ENCODE measurements at places on chromosomes 13 and 19.

DNA sequence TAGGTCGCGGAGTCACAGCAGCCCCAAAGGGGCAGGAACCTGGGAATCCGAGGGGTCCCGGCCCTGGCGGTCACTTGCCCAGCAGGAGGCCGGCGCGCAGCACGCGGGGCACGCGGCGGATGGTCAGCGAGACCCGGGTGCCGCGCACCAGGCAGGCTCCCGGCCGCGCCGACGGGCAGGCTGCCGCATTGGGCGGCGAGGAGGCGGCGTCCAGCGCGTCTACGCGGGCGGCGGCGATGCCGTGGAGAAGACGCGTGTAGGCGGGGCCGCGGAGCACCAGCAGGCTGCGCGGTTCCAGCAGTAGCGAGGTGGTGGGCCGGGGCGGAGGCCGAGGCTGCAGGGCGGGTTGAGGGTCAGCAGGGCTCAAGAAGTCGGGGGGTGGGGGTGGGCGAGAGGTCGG lies 607 bp upstream of the SYNE4 start:
- DNase-seq, result peak; percentile 41

- DNase-seq, result no peak
Observed at GRCh38 chr13:114118511-114119123, 13.8 kb downstream of the RASA3 start.

DNA sequence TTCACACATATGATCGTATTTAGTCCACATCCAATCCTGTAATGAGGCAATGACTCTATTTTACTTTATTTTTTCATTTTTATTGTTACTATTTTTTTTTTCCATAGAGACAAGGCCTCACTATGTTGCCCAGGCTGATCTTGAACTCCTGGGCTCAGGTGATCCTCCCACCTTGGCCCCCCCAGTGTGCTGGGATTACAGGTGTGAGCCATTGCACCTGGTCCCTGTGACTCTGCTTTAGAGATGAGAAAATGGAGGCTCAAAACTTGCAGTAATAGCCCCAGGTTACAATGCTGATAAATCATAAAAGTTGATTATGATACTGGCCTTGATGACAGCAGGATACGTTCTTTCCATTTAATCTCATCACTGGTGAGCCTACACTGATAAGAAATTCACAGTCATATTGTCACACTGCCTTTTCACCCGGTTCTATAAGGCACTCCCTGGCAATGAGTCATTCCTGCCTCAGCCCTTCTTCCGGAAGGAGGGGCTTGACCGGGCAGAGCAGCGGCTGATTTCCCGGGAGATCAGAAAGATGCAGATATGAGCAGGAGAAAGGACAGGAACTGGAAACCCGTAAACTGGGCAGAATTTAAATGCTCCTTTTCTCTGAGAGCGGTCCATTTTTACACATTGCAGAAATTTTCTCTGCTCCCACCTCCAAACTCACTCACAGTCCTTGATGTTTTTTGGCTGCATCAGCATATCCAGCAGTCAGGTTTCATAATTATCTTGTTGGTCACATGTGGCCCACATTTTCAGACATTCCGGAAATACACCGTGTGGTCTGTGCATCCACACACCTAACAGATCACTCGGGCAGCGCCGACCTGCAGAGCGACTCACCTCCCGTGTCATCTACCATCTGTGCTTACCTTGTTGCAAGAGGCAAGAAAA lies 616.4 kb downstream of the EFNB2 start:
- DNase-seq, result no peak

DNA sequence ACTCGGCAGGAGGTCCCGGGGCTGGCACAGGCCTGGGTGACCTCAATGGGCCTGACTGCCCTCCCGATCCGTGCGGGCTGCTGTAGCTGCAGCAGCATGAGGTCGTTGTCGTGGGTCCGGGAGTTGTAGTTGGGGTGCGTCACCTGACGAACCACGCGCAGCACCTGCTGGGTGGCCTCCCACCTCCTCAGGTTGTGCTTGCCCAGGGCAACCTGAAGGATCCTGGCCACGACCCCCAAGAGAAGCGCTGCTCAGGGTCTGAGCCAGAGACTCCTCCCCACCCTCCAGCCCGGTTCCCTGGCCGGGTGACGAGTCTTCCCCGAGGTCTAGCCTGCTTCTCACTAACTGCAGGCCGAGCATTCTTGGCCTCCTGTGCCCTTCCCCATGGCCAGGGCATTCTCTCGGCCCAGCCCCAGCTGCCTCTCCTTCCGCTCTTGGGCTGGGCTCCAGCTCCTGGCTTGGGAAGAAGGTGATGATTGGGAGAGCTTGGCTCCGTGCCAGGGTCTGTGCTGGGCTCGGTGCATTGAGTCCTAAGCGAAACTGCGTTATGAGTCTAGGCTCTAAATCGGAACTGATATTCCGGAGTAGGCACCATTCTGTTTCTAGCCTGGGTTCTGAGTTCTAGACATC lies 3.1 kb downstream of the KLK14 start:
- peak; percentile 50 for DNase-seq

- no peak for DNase-seq
Observed at GRCh38 chr19:52622261-52622660, 15.9 kb downstream of the ZNF83 start.

DNA sequence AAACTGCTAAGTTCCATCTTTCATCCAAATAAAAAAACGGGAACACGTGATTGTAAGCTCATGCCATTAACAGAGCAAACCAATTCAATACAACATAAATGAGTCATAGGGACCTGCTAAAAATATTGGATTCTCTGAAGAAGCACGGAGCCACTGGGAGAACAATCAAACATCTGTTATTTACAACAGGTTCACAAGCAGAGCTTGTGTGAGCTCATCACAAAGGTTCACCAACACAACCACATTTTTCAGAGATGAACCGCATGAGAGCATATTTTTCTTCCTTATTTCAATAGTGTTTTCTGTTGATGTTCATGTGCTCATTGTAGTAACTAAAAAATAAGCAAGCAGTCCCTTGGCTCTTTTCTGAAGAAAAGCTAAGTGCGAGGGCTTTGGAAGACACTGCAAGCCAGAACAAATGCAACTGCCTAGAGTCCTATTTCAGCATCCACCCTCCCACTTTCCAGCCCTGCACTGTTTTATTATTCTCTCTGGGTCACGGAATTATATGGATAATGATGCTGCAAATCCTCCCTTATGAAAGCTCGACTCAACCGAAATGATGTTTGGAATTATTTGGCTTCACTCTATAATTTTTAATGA lies 545.8 kb downstream of the LIG4 start:
- DNase-seq, result no peak

DNA sequence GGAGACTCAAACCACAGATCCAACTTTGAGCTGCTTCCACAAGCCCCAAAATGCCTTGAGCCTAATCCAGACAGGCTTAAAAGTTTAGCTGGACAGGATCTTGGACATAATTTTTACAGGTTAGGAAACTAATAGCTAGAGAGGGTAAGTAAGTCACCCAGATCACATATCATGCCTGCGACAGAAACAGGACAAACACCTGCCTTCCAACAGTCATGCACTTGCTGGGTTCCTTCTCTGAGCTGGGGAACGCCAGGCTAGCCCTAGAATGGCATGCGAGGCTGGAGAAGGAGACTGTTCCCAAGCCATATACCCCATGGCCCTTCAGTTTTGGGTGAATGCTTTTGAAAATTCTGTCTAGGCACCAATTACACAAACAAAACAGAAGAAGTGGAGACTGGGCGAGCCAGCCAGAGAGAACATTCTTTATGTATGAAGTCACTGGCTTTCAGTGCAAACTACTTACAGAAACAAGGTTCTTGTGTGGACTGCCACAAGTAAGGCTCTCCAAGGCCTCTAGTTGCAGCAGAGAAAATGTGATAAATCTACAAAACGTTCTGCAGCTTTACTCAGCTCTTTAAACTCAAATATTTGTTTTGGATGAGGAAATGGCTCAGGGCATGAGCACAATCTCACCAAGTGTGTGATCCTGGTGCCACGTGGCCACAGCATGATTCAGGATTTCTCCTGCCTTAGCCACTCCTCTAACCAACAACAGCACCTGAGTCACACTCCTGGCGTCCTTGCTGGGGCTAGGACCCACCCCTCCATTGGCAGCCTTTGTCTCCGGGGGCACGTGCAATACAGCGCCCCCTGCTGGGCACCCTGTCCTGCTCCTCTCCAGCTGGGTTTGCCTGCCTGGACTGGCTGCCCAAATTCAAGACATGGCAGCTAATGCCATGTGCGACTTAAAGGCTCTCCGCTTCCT lies 73.4 kb upstream of the UBL3 start:
- DNase-seq, result no peak

DNA sequence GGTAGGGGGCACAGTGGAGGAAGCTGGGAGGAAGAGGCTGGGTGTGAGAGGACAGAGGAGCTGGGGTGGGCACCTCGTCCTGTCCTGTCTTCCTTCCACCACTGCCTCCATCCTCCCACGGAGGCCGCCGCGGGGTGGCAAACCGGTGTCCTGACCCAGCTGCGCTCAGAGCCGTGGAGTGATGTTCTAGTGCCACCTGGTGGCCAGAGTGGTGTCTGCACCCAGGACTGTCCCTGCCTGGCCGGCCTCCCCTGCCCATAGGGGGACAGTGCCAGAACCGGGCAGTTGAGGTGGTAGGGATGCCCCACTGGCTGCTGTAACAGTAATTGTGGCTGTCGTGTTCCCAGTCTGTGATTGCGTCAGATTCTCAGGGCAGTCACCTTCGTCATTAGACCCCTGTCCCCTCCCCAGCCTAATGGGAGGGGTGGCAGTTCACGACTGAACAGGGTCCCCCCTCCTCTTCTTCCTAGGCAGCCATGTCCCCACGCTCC lies 11.1 kb upstream of the ARRDC2 start:
- DNase-seq, result peak; percentile 37

GRCh38 chr13:110525328-110526319 lies 35.9 kb downstream of the RAB20 start:
- DNase-seq, result peak; percentile 97

- no peak for DNase-seq
Observed at GRCh38 chr13:73913751-73914518, 220.3 kb downstream of the KLF12 start.

DNA sequence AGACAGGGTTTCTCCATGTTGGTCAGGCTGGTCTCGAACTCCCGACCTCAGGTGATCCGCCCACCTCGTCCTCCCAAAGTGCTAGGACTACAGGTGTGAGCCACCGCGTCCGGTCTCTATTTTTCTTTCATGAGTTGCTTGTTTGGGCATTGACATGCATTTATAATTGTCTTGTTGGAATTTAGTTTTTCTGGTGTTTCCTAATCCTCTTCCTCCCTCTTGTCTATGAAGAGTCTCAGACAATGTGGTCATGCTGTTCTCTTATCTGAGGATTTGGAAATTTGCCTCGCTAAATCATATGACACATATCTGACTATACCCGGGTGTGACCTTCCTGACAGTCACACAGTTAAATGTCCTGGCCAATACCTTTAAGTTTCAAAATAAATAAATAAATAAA lies 7.4 kb upstream of the CEACAM18 start:
- no peak for DNase-seq

DNA sequence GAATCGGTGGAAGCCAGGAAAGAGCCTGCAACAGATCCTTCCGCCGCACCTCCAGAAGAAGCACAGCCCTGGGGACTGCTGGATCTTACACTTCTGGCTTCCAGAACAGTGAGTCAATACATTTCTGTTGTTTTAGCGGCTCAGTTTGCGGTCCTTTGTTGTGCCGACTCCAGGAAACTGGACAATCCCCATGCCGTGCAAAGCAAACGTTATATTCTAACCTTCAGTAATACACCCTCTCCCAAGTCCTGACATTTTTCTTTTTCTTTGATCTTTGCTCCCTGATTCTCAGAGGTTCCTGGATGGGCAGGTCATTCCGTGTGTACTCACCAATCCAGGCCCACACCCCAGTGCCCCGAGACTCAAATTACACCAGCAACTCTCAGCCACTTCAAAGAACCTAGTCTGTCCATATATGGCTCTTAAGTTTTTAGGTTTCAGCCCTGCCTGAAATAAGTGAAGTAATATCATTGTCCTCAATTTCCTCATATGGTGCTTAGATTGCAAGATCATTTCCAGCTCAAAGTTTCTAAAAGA lies 387.1 kb upstream of the SGCG start:
- DNase-seq, result no peak

DNA sequence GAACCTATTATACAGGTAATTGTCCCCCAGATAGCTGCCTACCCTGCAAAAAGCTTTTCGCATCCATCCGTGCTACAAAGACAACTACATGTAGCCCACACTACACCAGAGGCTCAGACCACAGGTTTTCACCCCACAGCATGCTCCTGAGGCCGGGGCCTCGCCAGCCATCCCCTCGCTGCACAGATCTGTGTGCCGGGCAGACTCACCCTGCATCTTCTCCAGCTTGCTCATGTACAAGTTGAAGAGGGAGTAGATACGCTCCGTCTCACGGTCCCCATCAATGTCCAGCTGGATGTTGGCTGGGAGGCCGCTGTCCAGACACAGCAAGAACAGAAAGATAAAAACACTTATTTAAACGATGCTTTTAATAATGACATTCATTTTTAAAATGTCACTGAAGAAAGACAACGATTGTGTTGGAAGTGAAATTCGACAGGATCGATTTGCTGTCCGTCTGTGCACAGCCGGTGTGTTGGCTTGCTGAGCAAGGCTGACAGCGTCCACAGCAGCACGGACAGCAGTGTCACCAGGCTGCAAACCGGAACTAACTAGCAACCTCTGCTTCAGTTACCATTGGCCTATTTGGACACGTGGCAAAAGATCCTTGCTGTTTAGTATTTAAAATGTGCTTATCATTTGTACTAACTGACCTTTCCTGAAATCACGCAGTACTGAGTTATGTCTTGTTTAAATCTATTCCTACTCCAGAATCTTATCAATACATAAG lies 18.6 kb upstream of the C13orf46 start:
- DNase-seq, result no peak

- no peak for DNase-seq
Observed at GRCh38 chr13:79581870-79582315, 100.9 kb downstream of the NDFIP2 start.

DNA sequence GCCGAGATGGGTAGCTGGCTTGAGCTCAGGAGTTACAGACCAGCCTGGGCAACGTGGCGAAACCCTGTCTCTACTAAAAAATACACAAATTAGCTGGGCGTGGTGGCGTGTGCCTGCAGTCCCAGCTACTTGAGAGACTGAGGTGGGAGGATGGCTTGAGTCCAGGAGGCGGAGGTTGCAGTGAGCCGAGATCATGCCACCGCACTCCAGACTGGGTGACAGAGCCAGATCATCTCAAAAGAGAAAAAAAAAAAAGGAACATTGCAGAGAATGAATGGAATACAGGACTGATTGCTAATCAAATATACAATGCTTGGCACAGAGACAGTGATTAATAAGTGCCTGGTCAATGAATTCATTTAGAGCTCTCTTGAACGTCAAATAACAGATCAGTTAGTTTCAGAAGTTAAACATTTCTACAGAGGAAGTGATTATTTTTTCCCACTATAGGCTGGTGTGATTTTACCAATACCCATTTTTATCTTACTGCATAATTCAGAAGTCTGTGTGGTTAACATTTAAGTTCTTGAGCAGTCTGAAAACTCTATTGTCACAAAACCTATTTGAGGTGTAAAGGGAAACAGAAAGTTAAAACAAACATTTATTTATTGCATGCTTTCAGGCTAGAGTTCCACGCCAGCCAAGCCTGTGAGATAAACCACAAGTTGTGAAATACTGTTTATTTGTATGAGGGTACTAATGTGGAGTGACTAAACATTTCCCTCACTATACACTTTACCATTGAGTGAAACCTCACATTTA lies 7.7 kb upstream of the TBC1D4 start:
- DNase-seq, result no peak

Data from NCI-H1105 (cell line).